Caco-2 (cell line): ENCODE measurements at places on chromosomes 5 and 9.
A peak's percentile ranks its signal among the peaks of the same experiment; 100 is the strongest.

DNA sequence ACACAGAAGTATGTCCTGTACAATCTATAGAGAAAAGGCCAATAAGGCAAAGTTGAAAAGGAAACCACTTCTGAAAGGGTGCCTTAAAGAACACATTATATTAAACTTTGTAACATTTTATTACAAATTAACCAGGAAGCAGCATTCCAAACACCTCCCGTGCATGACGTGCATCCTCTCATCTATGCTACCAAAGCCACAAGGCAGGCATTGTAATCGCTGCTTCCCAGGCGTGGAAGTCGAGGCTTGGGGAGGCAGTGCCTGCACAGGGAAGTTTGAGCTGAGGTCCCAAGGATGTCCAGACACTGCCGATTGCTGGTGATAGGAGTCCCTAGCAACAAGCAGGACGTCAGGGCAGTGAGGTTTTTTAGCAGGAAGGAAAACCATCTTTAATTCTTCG lies 44.3 kb upstream of the BARHL1 start:
- DNase-seq, result no peak

DNA sequence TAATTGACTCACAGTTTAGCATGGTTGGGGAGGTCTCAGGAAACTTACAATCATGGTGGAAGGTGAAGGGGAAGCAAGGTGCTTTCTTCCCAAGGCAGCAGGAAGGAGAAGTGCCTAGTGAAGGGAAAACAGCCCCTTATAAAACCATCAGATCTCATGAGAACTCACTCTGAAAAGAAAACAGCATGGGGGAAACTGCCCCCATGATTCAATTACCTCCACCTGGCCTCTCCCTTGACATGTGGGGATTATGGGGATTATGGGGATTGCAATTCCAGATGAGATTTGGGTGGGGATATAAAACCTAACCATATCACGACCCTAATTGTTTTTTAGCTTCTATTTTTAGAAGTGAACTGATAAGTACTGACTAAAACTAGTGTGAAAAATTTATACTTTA lies 1377.5 kb upstream of the DMAC1 start:
- no peak for DNase-seq

DNA sequence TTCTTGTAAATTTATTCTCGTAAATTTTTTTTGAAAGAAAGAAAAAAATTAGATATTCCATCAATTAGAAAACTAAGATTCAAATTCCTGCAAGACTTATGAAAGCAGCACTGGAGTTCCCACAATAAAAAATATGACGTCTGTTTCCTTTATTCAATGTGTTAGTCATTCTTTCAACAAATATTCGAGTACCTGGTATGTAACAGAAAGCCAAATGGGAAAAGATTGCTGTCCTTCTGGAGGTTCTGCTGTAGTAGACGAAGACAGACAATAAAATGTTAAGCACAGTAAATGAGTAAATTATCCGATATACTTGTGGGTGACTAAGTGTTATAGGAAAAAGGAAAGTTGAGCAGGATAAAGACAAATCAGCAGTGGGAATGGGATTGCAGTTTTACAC lies 92.2 kb downstream of the ADAMTSL1 start:
- DNase-seq, result no peak

DNA sequence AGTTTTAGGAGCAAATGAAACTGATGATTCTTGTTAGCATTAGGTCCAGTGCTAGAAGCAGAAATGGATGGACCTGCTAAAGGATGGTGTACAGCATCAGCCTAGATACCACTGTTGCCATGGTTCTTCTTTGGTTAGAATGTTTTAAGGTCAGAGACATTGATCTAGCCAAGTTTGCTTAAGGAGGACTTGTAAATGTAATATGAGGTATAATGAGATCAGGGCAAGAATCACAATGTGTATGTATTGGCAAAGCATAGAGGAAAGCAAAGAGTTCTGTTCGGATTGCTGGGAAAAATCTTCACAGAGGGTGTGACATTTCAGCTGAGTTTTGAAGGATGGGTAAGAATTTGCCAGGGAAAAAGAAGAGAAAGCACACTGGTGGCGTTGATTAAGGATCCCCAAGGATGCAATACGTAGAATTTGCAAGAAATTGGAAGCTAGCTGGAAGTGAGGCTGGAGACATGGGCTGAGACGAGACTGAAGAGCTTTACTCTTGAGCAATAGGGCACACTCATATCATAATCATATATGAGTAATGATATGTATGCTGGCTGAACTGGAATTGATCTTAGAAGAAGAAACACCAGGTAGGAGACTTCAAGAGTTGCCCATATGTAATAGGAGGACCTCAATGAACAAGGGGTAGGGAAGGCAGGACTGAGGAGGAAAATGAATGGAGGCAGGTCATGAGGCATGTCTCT lies 102.0 kb downstream of the ZNF462 start:
- DNase-seq, result no peak

- no peak for DNase-seq
Measured at GRCh38 chr5:11791792-11792191, 112.5 kb downstream of the CTNND2 start.

- no peak for DNase-seq
Measured at GRCh38 chr9:97575673-97576200, 57.4 kb downstream of the TSTD2 start.

GRCh38 chr5:54388811-54389210 lies 66.7 kb upstream of the HSPB3 start:
- no peak for DNase-seq

DNA sequence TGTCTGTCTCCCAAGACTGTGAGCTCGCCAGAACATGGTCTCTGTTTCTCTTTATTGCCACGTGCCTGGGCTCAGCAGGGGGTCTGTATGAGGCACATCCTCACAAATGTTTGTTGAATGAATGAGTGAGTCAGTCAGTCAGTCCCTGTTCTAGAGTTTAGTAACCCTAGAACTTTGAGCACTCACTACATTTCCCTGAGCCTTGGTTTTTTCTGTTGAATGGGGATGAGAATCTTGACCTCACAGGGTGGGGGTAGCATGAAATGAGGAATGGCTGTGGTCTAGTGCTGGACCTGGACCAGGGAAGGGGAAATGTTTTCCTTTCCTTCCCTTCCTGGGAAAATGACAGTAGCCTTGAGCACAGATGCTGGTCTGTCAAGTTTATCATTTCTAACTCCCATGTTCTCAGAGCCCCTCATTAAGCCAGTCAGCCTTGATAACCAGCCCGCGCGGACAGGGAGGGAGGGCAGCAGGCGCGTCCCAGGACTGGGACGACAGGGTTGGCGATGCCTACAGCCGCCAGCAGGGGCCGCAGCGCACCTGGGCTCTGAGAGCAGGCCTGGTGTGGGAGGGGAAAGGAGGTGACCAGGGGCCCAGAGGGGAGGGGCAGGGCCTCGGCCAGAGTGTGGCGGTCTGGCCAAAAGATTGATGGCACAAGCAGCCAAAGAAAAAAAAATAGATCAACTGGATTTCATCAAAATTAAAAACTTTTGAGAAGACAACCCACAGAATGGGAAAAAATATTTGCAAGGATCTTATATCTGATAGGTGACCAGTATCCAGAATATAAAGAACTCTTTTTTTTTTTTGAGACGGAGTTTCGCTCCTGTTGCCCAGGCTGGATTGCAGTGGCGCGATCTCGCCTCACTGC lies 24.1 kb upstream of the WNK2 start:
- DNase-seq, result peak; percentile 85

GRCh38 chr5:10233505-10233904 lies 16.2 kb downstream of the ATPSCKMT start:
- DNase-seq, result peak; percentile 67

- no peak for DNase-seq
Measured at GRCh38 chr5:1536322-1536845, 12.6 kb upstream of the LPCAT1 start.

DNA sequence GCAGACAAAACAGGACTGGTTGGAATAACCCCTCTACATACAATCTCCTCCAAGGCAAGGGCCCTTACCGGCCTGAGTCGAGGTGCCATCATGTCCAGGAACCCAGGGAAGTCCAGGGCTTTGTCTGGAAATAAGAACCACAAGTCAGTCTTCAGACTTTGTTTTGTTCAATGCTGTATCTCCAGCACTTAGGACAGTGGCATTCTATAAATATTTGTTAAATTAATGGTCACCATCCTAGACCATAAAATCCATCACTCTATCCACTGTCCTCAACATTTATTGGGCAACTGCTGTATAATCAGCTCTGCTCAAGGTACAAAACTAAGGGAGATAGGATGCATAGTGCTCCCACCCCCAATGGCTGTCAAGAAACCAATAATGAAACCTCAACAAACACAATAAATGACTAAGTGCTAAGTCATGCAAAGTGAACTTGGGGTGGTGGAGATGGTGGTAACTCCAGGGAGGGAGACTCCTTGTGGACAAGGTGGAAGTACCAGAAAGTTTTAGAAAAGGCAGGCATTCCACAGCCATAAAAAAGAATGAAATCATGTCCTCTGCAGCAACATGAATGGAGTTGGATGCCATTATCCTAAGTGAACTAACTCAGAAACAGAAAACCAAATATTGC lies 5.0 kb downstream of the RELL2 start:
- DNase-seq, result peak; percentile 62
